Purkinje cell (primary cell): ENCODE measurements at places on chromosomes 4 and X. TPM values are rescaled to one million over a fixed set of nuclear protein-coding genes. Genes with fewer than 3 reads are reported as not detected.

CLNK gene
- not detected in 2 replicates for polyA plus RNA-seq

GPC3 gene
- 3.6 and 4.9 TPM in 2 replicates for polyA plus RNA-seq

ATP7A gene
- polyA plus RNA-seq, result 6.5 and 6.8 TPM in 2 replicates

KLB gene
- 0.85 TPM in 1 of 2 replicates, not detected in the other for polyA plus RNA-seq

RNF175 gene
- polyA plus RNA-seq, result 39.2 and 42.2 TPM in 2 replicates

FAM47A gene
- polyA plus RNA-seq, result not detected in 2 replicates

HPGD gene
- 0.28 and 1.7 TPM in 2 replicates for polyA plus RNA-seq

PAGE1 gene
- polyA plus RNA-seq, result not detected in 2 replicates

CSAG1 gene
- polyA plus RNA-seq, result 0.86 TPM in 1 of 2 replicates, not detected in the other

UGT2B11 gene
- not detected in 2 replicates for polyA plus RNA-seq

CT45A1 gene
- not detected in 2 replicates for polyA plus RNA-seq

SPANXA2 gene
- not detected in 2 replicates for polyA plus RNA-seq

NAP1L3 gene
- polyA plus RNA-seq, result 94.6 and 98.2 TPM in 2 replicates

RPL39 gene
- polyA plus RNA-seq, result 837 and 939 TPM in 2 replicates

OPRPN gene
- polyA plus RNA-seq, result not detected in 2 replicates

JAKMIP1 gene
- 24.6 and 30.5 TPM in 2 replicates for polyA plus RNA-seq

SPATA4 gene
- polyA plus RNA-seq, result 2.7 and 4.7 TPM in 2 replicates

MAGEE1 gene
- 39.9 and 53.6 TPM in 2 replicates for polyA plus RNA-seq

ASMT gene
- not detected in 2 replicates for polyA plus RNA-seq

AMTN gene
- polyA plus RNA-seq, result not detected in 2 replicates

FGFR3 gene
- polyA plus RNA-seq, result 1.1 and 2.1 TPM in 2 replicates

STARD8 gene
- polyA plus RNA-seq, result 0.06 and 0.32 TPM in 2 replicates

SMIM20 gene
- 161 and 174 TPM in 2 replicates for polyA plus RNA-seq

CHM gene
- 104 and 117 TPM in 2 replicates for polyA plus RNA-seq

SSX4 gene
- not detected in 2 replicates for polyA plus RNA-seq

SMIM10 gene
- 1.2 TPM in 1 of 2 replicates, not detected in the other for polyA plus RNA-seq

SLC35A2 gene
- polyA plus RNA-seq, result 9.6 and 16.3 TPM in 2 replicates

SNCA gene
- 19.2 and 167 TPM in 2 replicates for polyA plus RNA-seq

ARHGEF38 gene
- 0.65 TPM in 1 of 2 replicates, not detected in the other for polyA plus RNA-seq

GNRHR gene
- 1.3 and 1.8 TPM in 2 replicates for polyA plus RNA-seq

NLGN3 gene
- polyA plus RNA-seq, result 16.1 and 16.4 TPM in 2 replicates

NUDT10 gene
- 11.0 and 16.6 TPM in 2 replicates for polyA plus RNA-seq

UGT2B28 gene
- polyA plus RNA-seq, result not detected in 2 replicates

GPC4 gene
- polyA plus RNA-seq, result 0.48 and 0.97 TPM in 2 replicates

CTAG1B gene
- polyA plus RNA-seq, result not detected in 2 replicates

CNKSR2 gene
- 119 and 145 TPM in 2 replicates for polyA plus RNA-seq

ADH7 gene
- not detected in 2 replicates for polyA plus RNA-seq

PLXNB3 gene
- polyA plus RNA-seq, result not detected in 2 replicates

AKAP14 gene
- polyA plus RNA-seq, result 0.51 and 4.3 TPM in 2 replicates

DCLK2 gene
- polyA plus RNA-seq, result 5.3 and 8.5 TPM in 2 replicates

COX7B2 gene
- polyA plus RNA-seq, result not detected in 2 replicates

DAPP1 gene
- polyA plus RNA-seq, result not detected in 2 replicates

PCDH10 gene
- polyA plus RNA-seq, result 0.91 and 6.8 TPM in 2 replicates

KDM5C gene
- 3.4 and 6.9 TPM in 2 replicates for polyA plus RNA-seq

CENPVL1 gene
- 0.35 and 0.92 TPM in 2 replicates for polyA plus RNA-seq

MAGEA2B gene
- not detected in 2 replicates for polyA plus RNA-seq

SLC38A5 gene
- not detected in 2 replicates for polyA plus RNA-seq
